ENCODE measurements at places on chromosomes 3 and 15.

- DNase-seq = peak; percentile 27
Measured at GRCh38 chr3:53079791-53080555, 34.1 kb upstream of the SFMBT1 start.

DNA sequence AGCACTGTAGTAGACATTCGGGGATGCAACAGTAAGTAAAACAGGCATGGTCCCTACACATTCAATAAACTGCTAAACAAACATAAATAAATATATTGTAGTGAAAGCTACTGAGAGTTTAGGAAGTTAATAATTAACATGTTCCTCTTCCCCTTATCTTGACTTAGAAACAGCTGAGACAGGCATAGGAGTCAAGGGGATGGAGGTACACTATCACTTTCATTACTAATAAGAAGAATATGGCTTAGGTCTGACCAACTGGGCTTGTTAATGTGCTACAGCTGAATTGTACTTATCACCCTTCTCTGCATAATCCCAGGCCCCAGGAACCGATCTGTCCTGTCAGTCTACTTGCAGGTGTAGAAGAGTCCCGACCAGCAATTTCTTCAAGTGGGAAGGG, 116.3 kb upstream of the DAZL start:
- DNase-seq = no peak

DNA sequence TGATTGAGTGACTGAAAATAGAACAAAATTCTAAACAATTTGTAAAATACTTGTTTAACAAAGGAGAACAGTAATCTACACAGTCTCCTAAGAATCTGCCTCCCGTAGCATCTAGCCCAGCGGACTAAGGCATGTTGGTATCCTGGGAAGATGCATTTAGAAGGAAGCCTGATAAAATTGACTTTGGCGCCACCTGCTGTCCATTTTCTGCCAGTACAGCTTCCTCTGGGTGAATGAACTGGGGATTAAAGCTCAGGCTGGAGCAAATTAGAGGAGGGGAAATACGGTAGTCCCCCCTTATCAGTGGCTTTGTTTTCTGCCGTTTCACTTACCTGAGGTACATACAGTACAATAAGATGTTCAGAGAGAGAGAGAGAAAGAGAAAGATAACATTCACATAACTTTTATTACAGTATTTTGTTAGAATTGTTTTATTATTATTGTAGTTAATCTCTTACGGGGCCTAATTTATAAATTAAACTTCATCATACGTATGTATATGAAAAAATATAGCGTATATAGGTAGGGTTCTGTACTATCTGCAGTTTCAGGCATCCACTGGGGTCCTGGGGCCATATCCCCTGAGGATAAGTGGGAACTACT, 191.6 kb downstream of the GAP43 start:
- peak; percentile 90 for DNase-seq

GRCh38 chr3:164879201-164879600, 199.1 kb downstream of the SI start:
- no peak for DNase-seq

DNA sequence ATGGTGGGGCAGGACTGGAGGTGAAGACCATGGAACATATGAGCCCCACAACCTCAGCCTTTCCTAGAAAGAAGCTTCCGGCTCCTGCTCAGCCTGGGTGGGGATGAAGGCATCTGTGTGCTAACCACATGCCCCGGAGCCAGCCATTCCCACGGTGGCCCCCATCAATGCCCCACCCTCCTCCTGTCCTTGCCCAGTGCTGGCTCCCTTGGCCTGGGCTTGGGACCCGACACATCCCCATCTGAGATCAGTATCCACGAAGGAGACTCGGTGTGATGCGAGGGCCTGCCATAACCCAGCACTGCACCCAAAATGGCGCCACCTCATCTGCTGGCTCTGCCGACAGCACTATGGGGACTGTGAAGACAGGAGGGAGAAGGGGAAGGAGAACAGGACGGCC, 16.5 kb upstream of the PLXND1 start:
- DNase-seq = no peak

- DNase-seq = no peak
Measured at GRCh38 chr3:170410428-170411029, 8.1 kb upstream of the CLDN11 start.

- DNase-seq = no peak
Measured at GRCh38 chr15:97976766-97977503, 16.4 kb downstream of the ARRDC4 start.

DNA sequence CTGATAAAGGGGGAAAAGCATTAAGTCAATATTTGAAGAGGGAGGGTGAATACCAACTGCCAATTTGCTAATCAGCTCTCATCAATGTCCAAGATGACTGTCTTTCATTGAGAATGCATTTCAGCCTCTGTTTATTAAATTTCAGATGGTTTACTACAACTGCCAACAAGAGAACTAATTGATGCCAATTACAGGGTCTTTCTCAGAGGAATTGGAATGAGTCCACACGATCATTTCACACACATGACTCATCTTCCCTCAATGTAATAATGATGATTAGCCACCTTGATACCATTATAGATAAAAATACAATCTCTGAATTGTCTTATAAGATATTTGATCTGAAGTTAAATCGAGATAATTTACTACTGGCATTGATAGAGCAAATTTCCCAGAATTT, 1274.4 kb downstream of the ROBO2 start:
- DNase-seq = no peak

GRCh38 chr15:63492541-63493077, 11.8 kb upstream of the USP3 start:
- no peak for DNase-seq

GRCh38 chr15:90921887-90922286, 10.5 kb downstream of the HDDC3 start:
- no peak for DNase-seq

- no peak for DNase-seq
Measured at GRCh38 chr3:143170676-143171075, 51.1 kb downstream of the CHST2 start.

DNA sequence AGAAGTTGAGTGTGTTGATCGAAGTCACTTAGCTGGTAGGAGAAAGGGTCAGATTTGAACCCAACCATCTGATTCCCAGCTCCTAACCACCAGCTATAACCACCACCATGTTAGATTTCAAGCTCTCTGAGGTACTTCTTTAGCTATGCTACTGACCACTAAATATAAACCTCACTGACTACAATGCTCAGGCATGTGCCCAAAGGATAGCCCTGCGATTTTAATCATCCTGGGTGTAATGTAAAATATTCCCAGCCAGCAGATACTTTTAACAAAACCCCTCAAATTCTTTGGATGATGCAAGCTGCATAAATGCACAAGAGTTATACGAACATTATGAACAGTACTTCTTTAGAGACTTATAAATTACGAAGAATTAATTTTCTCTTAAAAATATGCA, 115.2 kb upstream of the TSC22D2 start:
- no peak for DNase-seq

GRCh38 chr3:188584162-188584529, 430.2 kb downstream of the LPP start:
- DNase-seq = no peak

GRCh38 chr15:92109191-92109873, 255.8 kb downstream of the SLCO3A1 start:
- DNase-seq = no peak

DNA sequence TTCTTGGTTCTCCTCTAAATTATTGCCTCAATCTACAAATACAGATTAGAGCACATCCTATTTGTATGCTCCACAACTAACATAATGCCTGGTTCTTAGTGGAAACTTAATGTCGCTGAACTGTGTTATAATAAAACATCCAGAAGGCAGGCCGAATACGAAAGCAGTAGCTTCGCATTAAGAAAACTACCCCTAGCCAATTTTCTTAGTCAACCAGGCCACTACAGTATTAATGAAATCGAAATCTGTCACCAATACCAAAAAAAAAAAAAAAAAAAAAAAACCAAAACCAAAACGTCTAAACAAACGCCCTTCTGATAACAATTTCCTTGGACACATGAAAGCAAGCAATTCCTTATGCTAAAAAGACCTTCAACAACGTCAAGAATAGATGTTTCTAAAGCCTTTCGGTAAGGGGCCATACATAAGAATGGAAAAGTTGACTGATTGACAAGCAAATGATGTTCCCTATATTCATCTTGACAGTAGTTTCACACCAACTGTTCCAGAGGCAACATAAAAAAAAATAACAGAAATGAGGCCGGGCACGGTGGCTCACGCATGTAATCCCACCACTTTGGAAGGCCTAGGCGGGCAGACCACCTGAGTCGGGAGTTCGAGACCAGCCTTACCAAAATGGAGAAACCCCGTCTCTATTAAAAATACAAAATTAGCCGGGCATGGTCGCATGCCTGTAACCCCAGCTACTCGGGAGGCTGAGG, 1.3 kb downstream of the DENND6A start:
- no peak for DNase-seq

DNA sequence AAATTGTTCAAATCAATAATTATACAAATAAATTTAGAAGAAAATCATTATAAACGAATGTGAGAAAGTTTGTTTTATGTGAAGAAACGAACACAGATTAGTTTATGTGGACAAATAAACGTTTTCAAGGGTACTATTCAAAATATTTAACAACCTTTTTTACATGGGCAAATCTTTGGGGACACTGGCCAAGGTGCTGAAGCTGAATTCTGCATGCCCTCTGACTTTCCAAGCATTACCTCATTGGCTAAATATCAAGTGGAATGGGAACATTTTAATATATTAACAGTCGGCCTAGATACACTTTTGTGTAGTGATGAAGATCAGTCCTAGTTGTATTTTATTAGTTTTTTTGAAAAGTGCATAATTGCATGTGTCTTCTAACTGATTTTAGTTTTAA, 636.4 kb upstream of the DPPA4 start:
- no peak for DNase-seq

DNA sequence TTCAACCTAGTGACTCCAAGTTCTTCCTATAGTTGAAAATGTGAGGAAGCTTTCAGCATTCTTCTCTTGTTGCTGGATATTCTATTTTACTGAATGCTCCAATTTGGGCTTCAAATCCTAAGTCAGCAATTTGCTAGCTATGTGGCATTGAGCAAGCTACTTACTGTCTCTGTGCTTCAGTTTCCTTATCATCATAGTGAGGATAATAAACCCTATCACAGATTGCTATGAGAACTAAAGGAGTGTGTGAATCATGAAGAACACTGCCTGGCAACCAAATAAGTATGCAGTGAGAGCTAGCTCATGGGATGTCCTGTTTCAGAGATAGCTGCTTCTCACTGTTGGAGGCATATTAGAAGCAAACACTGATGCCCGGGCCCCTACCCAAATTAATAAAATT, 163.8 kb upstream of the CDIN1 start:
- DNase-seq = no peak

- no peak for DNase-seq
Measured at GRCh38 chr3:117688583-117688982, 979.0 kb downstream of the TUSC7 start.

- no peak for DNase-seq
Measured at GRCh38 chr15:39124553-39125171, 456.2 kb upstream of the THBS1 start.

DNA sequence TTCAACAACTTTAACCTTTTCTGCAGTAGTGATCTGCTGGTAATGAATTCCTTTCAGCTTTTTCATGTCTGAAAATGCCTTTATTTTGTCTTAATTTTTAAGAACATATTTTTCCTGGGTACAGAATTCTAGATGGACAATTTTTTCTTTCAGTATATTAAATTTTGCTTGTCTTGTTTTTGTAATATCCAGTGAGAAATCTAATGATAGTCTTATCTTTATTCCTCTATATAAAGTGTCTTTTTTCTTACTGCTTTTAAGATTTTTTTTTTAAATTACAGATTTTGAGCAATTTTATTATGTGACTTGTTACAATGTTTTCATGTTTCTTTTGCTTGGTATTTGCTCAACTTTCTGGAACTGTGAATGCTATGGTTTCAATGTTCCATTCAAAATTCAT, 38.1 kb downstream of the TCF12 start:
- no peak for DNase-seq

GRCh38 chr3:141147657-141148056, 84.0 kb upstream of the PXYLP1 start:
- no peak for DNase-seq

- no peak for DNase-seq
Measured at GRCh38 chr3:127714866-127715265, 42.1 kb downstream of the ABTB1 start.

- no peak for DNase-seq
Measured at GRCh38 chr3:133561679-133562078, 11.8 kb upstream of the CDV3 start.

DNA sequence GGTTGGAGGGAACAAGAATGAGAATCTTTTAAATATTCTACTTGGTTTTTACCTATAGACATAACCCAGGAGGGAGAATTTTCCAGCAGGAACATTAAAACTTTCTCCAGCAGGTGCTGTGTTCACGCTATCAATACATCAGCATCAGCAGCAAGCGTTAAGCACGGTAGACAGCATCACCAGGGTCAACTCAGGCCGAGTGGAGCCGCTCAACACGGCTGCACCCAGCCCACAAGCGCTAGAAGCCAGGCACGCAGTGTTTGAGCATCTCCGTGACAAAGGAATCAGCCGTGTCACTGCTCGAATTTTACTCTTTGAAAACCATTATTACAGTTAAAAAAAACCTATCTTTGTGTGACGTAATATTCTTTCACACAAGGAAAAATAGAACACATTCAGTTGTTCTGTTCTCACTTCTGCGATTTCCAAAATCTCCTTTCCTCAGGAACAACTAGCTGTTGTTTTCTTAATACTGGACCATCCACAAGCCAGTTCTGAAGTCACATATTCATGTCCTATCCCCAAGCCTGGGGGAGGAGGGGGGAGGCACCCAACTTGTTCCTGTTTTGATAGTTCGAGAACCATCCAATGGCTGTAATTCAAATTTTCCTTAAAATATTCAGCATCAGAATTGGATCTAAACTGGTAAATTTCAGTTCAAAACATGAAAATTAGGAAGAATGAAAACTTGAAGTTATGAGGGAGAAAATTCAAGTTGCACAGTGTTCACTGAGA, 77.9 kb downstream of the ADAMTS17 start:
- DNase-seq = no peak

- no peak for DNase-seq
Measured at GRCh38 chr3:31561891-31562290, 29.2 kb downstream of the STT3B start.

DNA sequence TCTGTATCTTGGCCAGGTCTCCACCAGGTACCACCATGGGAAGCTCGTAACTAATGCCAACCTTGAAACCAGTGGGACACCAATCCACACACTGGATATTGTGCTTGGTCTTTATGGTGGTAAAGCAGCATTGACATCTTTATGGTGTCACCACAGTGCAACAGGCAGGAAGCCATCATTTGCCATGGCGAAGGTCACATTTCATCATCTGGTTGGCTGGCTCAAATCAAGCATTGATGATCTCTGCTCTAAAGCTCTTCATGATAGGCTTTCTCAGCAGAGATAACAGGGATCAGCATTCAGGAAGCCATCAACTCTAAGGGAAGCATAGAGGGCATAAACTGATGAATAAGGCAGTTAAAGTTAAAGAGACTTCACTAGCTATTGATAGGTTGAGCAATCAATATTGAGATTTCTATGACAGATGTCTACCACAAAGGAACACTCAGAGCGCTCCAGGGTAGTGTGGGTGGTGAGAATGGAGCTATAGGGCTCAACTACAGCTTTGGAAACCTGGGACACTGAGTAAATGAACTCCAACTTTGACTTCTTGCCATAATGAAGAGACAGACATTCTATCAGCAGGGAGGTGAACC, 54.1 kb upstream of the ACTC1 start:
- no peak for DNase-seq
